ENCODE measurements at places on chromosomes 1 and 21.

DNA sequence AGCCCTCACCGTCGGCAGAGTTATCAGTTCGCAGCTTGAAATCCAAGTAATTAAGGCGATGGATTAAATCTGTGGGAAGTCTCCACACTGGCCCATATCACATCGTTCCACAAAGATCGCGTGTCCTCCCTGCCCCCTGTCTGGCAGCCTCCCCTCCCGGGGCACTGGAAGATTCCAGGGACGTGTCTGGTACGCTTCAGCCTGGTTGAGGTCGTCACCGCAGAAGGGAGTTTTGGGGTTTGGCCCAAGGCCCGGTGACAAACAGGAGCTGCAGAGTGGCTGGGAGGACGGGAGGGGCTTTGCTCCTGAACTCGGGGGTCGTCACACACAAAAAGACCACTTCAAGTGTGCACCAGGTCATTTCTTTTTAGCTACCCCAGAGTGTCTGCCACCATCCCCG, 51.1 kb downstream of the PRDM16 start:
- DNase-seq: no peak

DNA sequence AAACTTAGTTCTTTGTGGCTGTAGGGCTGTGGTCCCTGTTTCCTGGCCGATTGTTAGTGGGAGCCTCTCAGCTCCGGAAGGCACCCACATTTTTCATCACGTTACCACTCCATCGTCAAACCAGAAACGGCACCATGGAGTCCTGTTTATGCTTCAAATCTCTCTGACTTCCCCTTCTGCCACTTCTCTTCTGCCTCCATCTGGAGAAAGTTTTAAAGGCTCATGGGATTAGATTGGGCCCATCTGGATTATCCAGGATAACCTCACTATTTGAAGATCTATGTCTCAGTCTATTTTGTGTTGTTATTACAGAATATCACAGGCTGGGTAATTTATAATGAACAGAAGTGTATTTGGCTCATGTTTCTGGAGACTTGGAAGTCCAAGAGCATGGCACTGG, 19.3 kb upstream of the IL22RA1 start:
- DNase-seq: no peak

GRCh38 chr1:214316593-214316992, 35.6 kb downstream of the SMYD2 start:
- DNase-seq: no peak

DNA sequence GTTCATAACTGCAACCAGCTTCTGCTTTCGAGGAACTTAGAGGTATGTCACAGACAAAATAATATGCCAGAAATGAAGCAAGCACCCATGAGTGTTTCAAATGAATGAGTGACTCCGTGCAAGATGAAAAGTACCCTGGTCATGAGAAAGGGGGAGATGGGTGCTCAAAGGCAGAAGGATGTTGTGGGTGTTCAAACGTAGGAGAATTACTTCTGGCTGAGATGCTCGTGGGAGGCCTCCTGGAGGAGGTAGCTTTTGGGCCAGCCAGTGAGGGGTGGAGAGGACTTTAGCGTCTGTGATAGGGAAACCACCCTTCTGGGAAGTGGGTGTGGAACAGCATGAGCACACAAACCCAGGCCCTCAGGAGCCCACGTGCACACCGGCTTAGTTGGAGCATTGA, 113.8 kb downstream of the SYF2 start:
- no peak for DNase-seq

DNA sequence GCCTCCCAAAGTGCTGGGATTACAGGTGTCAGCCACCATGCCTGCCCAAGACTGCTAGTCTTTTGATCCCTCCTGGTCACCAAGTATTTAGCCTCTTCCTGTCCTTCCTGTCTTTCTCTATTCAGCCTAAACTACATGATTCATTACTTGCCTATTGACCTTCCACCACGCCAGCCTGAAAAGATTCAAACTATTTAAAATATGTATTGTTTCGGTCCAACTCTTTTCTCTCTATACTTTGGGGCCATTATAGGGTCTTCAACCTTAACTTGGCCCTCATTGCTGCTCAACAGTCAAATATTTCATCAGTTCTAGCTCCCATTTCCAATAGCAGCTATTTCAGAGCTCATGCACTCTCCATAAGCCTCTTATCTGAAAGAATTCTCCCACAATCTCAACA, 153.0 kb downstream of the TNFSF18 start:
- DNase-seq: no peak

GRCh38 chr1:60503266-60503925, 429.8 kb upstream of the C1orf87 start:
- DNase-seq: no peak

- no peak for DNase-seq
These were observed 13.1 kb downstream of the NDUFV3 start for GRCh38 chr21:42906233-42906632.

DNA sequence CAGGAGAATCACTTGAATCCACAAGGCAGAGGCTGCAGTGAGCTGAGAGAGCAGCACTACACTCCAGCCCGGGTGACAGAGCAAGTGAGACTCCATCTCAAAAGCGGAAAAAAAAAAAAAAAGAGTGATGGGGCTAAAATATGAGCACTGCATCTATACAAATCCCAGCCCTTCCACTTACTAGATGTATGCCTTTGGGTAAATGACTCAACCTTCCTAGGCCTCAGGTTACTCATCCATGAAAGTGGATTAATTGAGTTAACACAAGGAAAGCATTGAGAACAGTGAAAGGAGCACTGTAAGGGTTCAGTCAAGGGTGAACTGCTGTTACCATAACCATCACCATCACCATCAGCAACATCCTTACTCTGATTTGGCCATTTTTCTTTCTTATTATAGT, 226.4 kb upstream of the C8B start:
- no peak for DNase-seq

DNA sequence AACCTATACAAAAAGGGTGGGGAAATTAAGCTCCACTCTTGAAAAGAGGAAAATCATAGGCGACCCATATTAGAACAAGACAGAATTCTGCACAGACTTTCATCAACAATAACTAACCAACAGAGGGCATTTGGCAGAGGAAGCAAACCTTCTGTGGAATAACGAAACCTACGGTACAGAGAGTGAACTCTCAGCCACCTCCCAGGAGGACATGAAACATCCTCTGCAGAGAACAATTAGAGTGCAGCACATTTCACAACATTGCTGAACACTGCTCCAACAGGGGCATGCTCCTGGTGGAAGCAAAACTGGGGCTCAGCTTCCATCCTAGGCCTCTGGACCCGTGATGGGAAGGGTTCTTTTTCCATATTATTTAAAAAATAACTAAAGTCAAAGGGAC, 110.9 kb downstream of the KCNJ15 start:
- no peak for DNase-seq

DNA sequence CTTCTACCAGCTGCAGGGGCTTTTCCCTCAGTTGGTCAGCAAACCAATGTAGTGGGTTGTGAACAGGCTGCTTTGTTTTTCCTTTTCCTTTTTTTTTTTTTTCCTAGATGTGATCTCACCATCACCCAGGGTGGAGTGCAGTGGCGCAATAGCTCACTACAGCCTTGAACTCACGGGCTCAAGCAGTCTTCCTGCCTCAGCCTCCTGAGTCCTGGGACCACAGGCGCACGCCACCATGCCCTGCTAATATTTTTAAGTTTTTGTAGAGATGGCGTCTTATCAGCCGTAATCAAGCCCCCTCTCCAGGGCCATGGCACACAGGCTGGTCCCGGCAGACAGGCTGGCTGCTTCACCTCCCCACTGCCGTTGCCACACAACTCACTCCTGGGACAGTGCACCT, 3.4 kb upstream of the TRIM11 start:
- DNase-seq: no peak

GRCh38 chr1:68269637-68270430, 37.5 kb upstream of the WLS start:
- no peak for DNase-seq

DNA sequence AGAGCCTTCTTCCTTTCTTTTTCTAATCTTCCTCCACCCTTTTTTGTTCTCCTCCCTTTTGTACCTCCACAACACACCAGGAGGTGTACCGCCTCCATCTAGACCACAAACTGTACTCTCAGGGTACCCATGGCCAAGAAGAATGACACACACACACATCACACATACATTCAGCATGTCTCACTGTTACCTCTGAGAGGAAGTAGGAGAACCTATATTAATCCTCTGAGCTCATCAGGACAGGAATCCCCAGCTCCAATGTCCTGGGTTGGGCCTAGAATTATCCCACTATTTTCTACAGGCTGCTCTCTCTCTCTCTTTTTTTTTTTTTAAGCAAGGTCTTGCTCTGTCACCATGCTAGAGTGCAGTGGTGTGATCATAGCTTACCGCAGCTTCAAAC, 36.7 kb downstream of the ATP2B4 start:
- DNase-seq: no peak

DNA sequence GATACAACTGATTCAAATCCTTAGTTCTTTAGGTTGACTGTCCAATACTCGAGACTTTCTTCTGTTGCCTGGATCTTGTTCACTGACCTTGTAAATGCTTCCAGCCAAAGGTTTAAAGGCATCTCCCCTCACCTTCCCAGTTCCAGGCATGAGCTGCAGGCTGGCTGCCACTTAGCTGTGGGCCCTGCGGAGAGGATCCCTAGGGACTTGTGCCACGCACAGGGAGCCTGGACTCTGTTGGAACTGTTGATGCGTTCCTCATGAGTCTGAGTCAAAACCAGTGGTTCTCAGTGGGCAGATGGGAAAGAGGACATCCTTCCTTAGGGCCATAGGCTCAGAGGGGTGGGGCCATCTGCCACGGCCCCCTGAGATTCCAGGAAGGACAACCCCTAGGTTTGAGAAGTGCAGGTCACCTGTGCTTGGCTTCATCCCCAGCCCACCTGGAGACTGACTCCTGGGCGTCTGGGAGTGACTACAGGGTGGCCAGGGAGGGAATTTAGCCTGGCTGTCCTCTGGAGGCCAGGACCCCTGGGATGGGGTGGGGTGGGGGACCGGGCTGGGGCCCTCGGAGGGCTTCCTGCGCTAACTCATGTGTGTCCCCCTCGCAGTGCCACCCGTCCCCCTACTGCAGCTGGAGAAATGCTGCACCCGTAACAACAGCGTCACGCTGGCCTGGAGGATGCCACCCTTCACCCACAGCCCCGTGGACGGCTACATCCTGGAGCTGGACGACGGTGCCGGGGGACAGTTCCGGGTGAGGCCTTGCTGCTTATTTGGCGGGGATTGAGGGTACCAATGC, 37.6 kb upstream of the GNPAT start:
- no peak for DNase-seq

DNA sequence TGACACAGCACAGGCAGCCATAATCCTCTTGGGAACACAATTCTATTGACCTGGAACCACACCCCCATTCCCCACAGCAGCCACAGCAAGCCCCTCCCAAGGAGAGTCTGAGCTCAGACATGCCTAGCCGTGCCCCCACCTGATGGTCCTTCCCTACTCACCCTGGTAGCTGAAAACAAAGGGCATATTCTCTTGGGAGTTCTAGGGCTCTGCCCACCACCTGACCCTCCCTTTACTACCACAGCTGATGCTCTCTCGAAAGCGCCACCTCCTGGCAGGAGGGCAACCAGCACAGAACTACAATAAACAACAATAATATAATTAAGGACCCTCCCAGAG, 184.8 kb upstream of the COA6 start:
- DNase-seq: no peak

GRCh38 chr21:42319851-42320572, 4.8 kb upstream of the TFF3 start:
- DNase-seq: no peak

DNA sequence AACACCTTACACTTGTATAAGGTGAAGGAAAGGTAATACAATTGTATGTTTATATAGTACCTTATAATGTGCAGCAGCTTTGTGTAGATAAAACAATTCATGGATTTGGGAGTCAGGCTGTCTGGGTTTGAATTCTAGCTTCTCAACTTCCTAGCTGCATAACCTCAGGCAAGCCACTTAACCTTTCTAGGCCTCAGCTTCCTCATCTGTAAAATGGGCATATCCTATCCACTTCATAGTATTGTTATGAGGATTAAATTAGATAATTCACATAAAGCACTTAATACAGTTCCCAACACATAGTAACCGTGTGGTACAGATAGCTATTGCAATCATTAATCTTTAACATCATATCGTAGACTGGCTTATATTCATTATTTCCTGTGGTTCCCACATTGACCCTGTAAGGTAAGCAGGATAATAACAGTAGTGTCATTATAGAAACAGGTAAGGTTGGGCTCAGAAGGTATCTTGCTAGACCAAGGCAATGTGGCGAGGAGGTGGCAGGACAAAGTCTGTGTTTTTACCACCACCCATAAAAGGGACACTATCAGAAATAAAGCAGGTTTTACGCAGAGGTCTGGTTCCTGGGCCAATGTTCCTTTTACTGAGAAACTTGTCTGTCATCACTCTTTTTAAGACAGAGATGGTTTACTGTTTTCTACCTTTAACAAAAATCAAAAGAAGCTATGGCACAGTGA, 334.1 kb downstream of the RRAGC start:
- DNase-seq: no peak

- no peak for DNase-seq
These were observed 28.6 kb downstream of the SGIP1 start for GRCh38 chr1:66562561-66562960.

- no peak for DNase-seq
These were observed 296.3 kb downstream of the SMYD3 start for GRCh38 chr1:246210756-246211155.

- DNase-seq: no peak
These were observed 8.5 kb downstream of the IGSF8 start for GRCh38 chr1:160089883-160090282.

DNA sequence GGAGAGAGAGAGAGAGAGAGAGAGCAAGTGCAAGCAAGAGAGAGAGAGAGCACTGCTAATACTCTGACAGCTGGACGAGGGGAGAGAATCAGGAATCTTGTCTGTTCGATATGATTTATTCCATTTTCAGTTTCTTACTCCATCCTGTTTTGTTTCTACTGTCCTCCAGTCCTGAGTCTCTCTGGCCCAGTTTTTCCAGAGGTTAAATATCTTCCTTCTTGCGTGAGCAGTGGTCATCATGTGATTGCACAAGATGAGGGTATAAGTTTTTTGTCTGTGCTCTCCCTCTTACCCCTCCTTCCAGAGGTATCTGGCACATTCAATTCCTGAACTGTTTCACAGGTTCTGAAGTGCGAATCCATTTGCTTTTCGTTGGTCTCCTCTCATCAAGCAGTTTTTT, 16.8 kb downstream of the UBE2U start:
- no peak for DNase-seq

GRCh38 chr1:167013108-167013929, 24.2 kb downstream of the MAEL start:
- no peak for DNase-seq

- no peak for DNase-seq
These were observed 8.6 kb upstream of the ITGB2 start for GRCh38 chr21:44929242-44929798.

GRCh38 chr1:230787471-230787870, 40.3 kb downstream of the CAPN9 start:
- no peak for DNase-seq

- DNase-seq: no peak
These were observed 871 bp upstream of the ERICH3 start for GRCh38 chr1:74674278-74675048.

DNA sequence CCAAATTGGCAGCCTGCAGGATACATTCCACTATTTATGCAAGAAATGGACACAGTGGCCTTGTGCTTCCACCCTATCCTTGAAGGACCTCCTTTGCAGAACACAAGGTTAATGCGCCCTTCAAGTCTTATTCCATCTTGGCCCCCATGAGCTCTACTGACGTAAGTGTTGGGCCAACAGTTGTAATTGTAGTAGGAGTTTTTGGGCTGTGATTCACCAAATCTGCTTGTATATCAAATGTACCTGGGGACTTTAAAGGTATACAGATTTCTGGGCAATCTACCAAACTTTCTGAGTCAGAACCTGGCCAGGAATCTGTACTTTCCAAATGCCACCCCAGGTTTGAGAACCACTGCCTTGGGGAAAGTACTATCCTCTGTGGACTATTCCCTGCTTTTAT, 100.9 kb upstream of the MARK1 start:
- no peak for DNase-seq

- DNase-seq: no peak
These were observed 29.4 kb upstream of the SLC26A9 start for GRCh38 chr1:205972491-205973168.

Data from left renal cortex interstitium (tissue), 4 donors.